ENCODE measurements at places on chromosomes 2 and 18.
A peak's percentile ranks its signal among the peaks of the same experiment; 100 is the strongest.

- no peak for DNase-seq
Measured at GRCh38 chr2:176368349-176368748, 99.1 kb downstream of the MTX2 start.

GRCh38 chr2:169845016-169845415, 17.8 kb downstream of the UBR3 start:
- DNase-seq: no peak

GRCh38 chr2:2020897-2021296, 276.6 kb upstream of the PXDN start:
- DNase-seq: no peak

- no peak for DNase-seq
Measured at GRCh38 chr2:233063976-233064411, 3.9 kb downstream of the INPP5D start.

DNA sequence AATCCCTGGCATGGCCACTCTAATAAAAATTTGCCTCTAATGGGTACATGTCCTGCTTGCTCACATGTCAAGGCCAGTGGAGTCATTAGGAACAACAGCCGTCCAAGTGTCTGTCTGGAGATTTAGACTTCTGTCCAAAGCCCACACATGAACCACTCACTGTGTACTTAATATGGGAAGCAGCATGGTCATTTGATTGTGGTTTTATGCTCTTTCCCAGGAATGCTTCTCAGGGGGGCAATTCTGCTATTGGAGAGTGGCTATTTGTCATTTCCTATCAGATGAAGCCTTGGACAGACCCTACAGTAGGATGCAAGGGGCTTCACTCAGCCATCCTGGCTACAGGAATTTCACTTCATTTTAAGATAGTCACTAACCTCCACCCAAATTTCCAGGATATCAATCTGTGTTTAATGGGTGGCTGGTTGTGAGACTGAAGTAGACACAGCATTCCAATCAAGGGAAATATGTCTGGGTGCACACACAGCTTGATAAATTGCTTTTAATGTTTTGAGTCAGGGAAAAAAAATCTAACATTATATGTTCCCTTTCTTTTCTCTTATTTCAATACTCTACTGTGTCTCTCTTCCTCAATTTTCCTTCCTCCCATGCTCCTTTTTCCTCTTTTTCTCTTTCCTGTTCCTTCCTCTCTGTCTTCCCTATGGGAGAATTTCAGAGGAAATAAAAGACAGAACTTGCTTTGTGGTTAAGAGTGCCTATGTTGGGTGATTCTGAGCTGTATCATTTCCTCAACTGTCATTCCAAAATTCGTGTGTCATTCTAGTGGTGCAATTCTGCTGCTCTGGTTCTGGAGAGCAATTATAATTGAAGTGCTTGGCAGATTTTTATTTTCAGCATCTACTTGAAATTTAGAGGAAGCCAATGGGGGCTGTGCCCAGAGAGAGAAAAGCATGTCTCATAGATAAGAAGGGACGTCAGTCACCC, 320.1 kb downstream of the OSR1 start:
- DNase-seq: peak; percentile 67

GRCh38 chr18:23136326-23137096, 1.2 kb downstream of the CABLES1 start:
- DNase-seq: no peak

DNA sequence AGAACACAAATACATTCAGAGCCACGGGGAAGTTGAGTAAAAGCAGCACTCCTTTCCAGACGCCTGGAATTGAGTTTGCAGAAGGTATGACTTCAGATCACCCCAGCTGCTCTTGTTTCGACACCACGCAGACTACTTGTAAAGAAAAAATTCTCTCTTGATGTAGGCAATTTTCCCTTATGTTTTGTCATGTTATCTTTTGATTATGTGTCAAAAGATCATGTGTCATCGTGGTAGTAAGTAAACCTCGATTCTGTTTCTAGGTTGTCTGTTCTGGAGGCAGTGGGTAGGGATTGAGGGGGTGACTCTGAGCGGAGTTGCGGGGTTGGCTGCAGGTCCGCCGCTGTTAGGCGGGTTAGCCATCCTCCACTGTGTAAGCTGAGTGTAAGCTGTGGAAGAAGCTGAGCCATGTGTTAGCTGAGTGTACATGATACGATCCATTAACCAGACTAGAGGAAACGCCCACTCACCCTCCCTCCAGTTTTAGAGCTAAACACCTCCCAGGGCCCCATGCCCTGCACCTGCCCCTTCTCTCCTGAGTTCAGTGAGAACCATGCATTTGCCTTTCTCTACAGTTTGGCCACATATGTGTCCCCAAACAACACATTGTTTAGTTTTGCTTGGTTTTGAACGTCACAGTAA, 181.8 kb downstream of the SNTG2 start:
- DNase-seq: no peak

DNA sequence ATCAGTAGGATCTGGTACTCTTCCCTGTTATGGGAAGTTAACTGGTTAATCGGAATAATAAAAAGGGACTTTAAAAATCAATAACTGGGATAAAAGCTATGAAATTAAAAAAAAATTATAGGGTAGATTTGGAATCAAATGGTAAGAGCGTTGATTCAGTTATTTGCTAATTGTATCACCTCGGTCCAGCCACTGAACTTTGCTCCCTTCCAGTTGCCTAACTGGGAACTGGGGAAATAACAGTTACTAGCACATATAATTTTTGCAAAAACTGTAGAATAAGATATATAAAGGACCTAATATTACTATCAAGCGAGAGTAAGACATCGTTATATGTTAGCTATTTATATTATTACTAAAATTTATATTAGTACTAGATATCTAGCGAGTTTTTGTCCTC, 302.1 kb downstream of the LRP1B start:
- no peak for DNase-seq

DNA sequence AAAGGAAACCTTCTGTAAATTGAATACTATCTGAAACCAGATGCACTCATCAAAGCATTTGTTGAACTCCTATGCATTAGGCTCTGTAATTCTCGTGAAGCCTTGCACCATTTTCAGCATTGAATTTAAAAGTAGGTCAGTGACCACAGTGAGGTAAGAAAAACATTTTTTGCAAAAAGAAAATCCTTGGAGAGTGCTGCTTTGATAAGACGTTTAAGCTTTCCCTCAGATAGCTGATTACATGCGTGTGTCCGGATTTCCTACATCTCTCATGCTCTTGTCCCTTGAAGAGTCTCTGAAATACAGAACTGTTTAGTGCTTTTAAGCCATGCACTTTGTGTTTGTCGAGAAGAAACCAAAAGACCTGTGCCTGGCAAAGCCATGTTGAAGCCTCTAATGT, 113.6 kb downstream of the FMNL2 start:
- DNase-seq: no peak

- no peak for DNase-seq
Measured at GRCh38 chr18:70671889-70672565, 383.2 kb downstream of the SOCS6 start.

DNA sequence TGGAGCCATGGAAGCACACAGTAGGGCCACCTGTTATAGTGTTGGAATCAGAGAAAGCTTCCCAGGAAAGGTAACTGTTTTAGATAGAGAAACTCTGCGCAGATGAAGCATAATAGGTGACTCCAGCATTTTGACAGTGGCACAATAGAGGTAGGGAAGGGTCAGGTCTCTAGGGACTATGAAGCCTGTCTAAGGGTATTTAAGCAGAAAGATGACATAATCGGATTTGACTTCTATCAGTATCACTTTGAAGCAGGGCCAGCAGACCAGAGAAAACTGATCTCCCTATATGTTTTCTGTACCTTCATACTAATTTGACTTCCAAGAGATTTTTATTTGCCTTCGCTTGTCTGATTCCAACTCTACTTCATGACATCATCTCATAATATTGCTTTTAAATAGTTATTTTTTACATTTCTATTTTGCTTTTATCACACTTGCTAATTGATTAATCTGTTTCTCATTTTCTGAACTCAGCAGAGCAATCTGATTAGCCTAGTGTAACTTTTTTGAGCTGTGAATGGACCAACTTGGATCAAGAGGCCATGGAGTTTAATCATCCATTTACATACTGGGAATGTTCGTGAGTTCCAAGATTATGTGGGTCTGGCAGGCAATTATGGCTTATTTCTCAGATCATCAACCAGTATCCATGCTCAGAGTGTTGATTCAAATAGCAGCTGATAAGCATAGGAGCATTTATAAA, 8.4 kb upstream of the HIBCH start:
- no peak for DNase-seq

GRCh38 chr2:241508240-241509154, at the start of gene STK25:
TSS of gene STK25 (minus strand) at chr2:241508584. CDS start at chr2:241508035, 549 bp downstream.
- DNase-seq: peak; percentile 95

GRCh38 chr2:20994130-20994529, 49.7 kb downstream of the APOB start:
- DNase-seq: no peak

DNA sequence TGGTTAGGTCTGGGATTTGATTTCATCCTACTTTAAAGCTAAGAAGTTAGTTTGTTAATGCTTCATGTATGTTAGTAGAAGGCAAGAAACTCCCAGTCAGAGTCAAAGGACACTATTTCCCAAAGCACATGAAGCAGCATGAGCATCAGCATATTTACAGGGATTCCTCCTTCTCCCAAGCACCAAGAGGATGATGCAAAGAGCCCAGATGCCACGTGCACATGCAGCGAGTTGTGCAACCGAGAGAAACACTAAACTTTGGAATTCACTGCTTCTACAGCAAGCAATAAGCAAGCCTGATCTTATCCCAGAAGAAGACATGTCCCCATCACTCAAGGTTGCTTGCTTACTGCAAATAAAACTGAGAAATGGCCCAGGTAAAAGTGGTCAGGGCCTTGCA, 32.5 kb downstream of the CPO start:
- peak; percentile 61 for DNase-seq

- DNase-seq: no peak
Measured at GRCh38 chr2:147569426-147569825, 275.4 kb upstream of the ACVR2A start.

DNA sequence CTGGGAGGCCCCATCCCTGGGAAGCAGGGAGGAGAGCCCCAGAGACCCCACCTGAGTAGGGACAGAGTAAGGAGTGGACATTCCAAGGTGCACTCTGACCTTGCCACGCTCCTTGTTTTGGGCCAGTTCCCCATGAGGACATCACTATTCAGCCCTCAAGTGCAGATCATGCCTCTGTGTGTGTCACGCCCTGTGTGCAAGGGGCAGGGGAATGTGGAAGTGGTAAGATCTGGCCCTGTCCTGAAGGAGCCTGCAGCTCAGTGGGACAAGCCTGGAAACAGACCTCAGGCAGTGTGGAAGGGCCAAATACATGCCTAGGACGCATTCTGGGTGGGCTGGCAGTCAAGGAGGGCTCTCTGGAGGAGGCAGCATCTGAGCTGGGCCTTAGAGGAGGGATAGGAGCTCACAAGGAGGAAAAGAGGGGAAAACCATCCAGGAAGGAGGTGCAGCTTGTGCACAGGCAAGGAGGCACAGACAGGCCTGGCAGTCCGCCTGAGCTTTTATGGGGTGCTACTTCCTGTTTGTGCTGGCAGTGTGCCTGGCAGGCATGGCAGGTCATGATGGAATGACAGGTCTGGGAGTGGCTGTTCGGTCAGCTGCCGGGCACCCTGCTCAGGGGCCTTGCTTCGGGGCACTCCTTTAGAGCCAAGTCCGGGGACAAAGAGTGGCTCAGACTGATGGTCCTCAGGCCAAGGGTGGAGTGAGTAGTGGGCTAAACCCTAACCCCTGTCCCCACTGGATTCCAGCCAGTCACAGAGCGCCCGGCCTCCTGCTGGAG, 3.3 kb downstream of the KLHL30 start:
- DNase-seq: peak; percentile 19

DNA sequence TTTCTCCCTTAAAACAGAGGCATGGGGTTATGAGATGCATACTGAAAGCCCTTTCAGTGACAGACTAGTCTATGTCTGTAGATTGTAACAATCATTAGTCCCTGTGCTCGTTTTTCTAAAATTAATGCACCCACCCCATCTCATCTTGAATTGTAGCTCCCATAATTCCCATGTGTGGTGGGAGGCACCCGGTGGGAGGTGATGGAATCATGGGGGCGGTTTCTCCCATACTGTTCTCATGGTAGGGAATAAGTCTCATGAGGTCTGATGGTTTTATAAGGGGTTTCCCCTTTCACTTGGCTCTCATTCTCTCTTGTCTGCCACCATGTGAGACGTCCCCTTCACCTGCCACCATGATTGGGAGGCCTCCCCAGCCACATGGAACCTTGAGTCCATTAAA, 100.9 kb downstream of the AP1S3 start:
- no peak for DNase-seq

DNA sequence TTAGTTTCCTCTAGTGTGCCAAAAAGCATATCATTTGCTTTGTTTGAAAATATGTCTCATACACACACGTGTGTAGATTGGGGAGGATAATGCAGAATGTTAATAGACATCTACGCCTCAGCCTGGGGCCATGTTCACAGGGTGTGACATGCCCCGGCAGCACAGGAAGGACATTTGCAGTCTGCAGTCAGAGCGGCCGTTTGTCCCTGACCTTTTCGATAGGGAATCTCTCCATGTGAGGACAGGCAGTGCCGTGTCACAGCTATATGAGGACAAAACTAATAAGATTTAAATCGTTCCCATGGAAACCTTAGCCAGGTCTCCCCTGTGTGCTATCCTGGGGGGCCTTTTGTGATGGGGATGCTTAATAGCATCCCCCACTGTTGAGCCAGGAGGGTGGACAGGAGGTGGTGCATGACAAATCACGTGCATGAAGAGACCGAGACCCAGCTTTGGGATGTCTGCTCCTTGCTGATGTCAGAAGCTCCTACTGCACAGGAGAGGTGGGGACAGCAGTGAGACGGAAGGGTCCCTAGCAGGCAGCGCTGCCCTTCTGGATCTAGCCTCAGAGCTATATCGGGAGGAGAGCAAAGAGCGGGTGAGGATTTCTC, 100.6 kb downstream of the RNF144A start:
- no peak for DNase-seq

DNA sequence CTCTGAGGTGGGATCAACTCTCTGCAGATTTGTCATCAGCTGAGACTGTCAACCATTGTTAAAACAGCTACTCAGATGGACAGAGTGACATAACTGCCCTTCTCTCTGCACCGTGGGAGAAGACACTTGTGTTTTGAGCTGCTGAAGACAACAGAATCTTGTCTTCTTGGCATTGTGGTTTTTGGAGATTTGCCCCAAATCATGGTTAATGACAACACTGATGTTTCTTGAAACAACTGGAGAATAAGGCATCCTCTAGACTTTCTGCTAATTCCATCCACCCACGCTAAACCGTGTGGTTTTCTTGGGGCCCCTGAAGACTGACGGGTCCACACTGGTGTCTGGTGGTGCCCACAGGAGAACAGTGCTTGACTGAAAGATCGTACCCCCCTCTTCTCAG, 39.5 kb downstream of the SH3BP4 start:
- no peak for DNase-seq

- no peak for DNase-seq
Measured at GRCh38 chr2:231900486-231900942, 25.7 kb downstream of the NPPC start.

DNA sequence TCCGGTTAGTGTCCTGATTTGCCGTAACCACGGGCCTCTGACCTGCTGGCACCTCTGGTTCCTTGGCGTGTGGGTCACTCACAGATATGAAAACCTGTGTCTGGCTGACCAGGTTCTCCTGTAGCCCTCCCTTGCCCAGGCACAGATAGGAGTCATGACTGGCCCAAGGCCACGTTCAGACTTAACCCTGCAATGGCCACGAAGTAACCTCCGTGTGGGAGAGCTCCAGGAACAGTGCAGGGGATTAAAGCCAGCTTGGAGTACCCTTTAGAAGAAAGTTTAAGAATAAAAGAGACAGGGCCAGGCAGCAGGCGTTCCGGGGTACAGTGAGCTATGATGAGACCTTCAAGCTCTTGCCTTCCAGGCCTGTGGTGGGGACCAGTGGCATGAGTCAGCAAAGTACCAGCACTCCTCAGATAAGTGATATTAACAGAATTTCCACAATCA, 25.5 kb downstream of the CENPO start:
- DNase-seq: no peak
